ENCODE measurements at places on chromosomes 7 and 10. TPM values are rescaled to one million over a fixed set of nuclear protein-coding genes. Genes with fewer than 3 reads are reported as not detected.

GRCh38 chr10:129332476-129332875 lies 134.6 kb upstream of the MGMT start:
- DNase-seq, result peak; percentile 66
- H3K27me3 ChIP-seq, result no peaks in the 10 kb centered on the region
- no peak overlapping the region for H3K4me3 ChIP-seq
- peaks cover 11% of the 10 kb centered on the region for H3K4me1 ChIP-seq
- no peak overlapping the region for H3K27ac ChIP-seq

GRCh38 chr10:94049911-94050310 lies 56.2 kb downstream of the PLCE1 start:
- no peaks in the 10 kb centered on the region for H3K27me3 ChIP-seq
- H3K4me1 ChIP-seq, result no peaks in the 10 kb centered on the region
- DNase-seq, result no peak
- H3K27ac ChIP-seq, result no peak overlapping the region
- H3K36me3 ChIP-seq, result no peaks in the 10 kb centered on the region

DNA sequence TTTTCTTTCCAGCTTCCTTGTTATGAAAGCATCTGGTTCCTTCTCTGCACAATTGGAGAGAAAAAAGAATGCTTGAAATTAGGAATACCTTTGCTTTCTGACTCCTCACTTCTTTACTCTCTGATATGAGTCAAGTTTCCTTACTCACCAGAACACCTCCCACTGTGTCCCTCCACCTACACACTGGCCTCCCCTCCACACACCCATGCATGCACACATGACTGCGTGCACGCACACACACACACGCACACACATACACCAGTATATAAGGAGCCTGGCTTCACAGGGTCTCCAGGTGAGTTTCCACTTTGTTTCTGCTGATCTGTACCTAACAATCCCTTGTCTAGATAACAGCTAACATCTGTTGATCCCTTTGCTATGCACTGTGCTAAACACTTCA lies 11.4 kb upstream of the PTER start:
- H3K4me3 ChIP-seq, result no peak overlapping the region
- H3K4me1 ChIP-seq, result peaks cover 6% of the 10 kb centered on the region
- H3K36me3 ChIP-seq, result peaks cover 6% of the 10 kb centered on the region
- peaks cover 9% of the 10 kb centered on the region for H3K27me3 ChIP-seq
- DNase-seq, result no peak

DNA sequence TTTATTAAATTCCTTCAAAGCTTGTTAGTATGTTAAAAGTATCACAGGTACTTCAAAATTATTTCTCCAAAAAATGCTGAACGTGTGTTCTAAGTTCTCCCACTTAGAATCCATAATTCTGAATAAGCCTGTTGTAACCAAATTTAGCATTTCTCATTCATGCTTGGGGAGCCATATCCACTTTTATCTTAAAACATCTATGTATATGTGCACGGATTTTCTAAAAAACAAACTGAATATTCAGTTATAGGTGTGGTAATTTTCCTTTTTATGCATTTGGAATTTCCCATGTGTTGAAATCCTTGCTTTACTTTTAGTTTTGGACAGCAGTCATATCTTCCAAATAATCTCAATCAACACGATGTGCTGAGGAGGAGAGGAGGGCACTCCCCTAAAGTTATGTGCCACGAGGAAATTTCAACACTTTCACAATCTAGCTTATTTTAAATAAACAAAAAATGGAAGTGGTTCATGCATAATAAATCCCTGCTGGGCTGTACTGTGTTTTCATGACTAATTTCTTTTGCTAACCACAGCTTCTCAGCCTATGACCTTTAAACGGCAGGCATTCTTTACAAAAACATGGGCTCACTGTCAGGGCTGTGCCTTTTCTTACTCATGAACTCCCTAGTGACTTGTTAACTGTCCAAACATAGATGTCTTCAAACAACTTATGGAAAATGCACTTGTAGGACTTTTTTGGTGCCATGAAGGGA lies 380.3 kb upstream of the SEMA3C start:
- peak overlapping the region; percentile 38 for H3K4me3 ChIP-seq
- H3K27me3 ChIP-seq, result no peaks in the 10 kb centered on the region
- peak overlapping the region; percentile 99 for H3K27ac ChIP-seq
- H3K4me1 ChIP-seq, result peaks cover 43% of the 10 kb centered on the region
- H3K36me3 ChIP-seq, result no peaks in the 10 kb centered on the region

GRCh38 chr10:114682121-114682520 lies 24.0 kb upstream of the ABLIM1 start:
- H3K36me3 ChIP-seq, result no peaks in the 10 kb centered on the region
- peak overlapping the region; percentile 28 for H3K27ac ChIP-seq
- peak overlapping the region; percentile 67 for H3K4me3 ChIP-seq

The C7orf25 gene
- total RNA-seq, result 4.4 TPM

DNA sequence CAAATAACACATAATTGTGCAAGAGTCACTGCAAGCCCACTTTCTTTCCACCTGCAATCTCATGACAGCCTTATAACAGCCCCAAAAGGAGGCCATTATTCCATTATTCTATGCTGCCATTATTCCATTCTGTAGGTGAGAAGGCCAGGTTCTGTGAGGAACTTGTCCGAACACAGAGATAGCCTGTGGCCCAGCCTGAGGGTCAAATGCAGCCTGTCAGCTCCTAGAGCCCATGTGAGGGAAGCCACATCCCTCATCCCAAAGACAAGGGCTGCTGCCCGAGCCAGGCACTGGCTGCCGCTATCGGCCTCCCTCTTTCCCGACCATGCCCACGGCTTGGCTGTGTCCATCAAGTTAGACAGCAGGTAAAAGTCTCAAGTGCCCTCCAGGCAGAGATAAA lies 24.1 kb upstream of the C10orf71 start:
- no peak for DNase-seq
- H3K27me3 ChIP-seq, result peaks cover 22% of the 10 kb centered on the region
- no peaks in the 10 kb centered on the region for H3K4me1 ChIP-seq
- H3K27ac ChIP-seq, result no peak overlapping the region
- H3K4me3 ChIP-seq, result no peak overlapping the region

DNA sequence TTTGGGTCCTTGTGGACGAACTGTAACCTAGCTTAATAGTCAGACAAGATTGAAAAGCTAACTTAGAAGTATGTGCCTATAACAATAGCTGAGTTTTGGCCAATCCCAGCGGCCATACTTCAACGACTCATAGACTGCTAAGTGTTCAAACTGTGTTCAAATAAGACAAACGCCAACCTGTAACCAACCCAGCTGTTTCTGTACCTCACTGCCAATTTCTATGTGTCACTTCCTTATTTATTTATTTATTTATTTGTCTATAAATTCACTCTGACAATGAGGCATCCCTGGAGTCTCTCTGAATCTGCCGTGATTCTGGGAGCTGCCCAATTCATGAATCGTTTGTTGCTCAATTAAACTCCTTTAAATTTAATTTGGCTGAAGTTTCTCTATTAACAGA lies 21.7 kb downstream of the ST8SIA6 start:
- H3K36me3 ChIP-seq, result peaks cover 6% of the 10 kb centered on the region
- H3K4me1 ChIP-seq, result peaks cover 5% of the 10 kb centered on the region
- H3K4me3 ChIP-seq, result no peak overlapping the region
- no peaks in the 10 kb centered on the region for H3K27me3 ChIP-seq
- DNase-seq, result peak; percentile 27

The TMEM184A gene
- 9.0 TPM for total RNA-seq

DNA sequence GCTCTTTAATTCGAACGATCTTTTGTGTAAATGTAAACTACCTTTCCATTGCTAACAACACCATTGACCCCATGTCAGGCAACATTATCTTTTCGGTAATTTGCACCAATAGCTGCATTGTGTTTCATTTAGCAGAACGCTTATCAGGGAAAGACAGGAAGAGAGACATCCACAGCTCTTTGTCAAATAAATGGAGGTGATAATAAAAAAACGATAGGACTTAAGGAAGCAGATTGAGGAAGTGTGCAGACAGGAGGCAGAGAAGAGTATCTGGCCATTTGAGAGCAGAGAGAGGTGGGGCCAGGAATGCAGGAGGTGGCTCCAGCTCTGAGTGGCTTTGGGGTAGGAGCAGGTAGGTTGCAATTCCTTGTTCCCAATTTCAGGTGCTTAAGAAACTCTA lies 37.5 kb upstream of the ADARB2 start:
- no peaks in the 10 kb centered on the region for H3K4me1 ChIP-seq
- no peak for DNase-seq
- H3K27me3 ChIP-seq, result no peaks in the 10 kb centered on the region
- peaks cover 7% of the 10 kb centered on the region for H3K36me3 ChIP-seq

DNA sequence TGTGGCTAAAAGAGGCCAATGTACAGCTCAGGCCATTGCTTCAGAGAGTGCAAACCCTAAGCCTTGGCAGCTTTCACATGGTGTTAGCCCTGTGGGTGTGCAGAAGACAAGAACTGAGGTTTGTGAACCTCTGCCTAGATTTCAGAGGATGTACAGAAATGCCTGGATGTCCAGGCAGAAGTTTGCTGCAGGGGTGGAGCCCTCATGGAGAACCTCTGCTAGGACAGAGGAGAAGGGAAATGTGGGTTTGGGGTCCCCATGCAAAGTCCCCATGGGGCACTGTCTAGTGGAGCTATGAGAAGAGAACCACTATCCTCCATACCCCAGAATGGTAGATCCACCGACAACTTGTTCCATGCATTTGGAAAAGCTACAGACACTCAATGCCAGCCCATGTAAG lies 12.4 kb downstream of the SORCS1 start:
- no peaks in the 10 kb centered on the region for H3K27me3 ChIP-seq
- H3K4me3 ChIP-seq, result no peak overlapping the region
- H3K36me3 ChIP-seq, result no peaks in the 10 kb centered on the region
- no peaks in the 10 kb centered on the region for H3K4me1 ChIP-seq
- no peak overlapping the region for H3K27ac ChIP-seq

The ITIH2 gene
- total RNA-seq, result not detected

- H3K4me3 ChIP-seq, result no peak overlapping the region
- peaks cover 49% of the 10 kb centered on the region for H3K27me3 ChIP-seq
- no peaks in the 10 kb centered on the region for H3K36me3 ChIP-seq
- no peak for DNase-seq
- H3K4me1 ChIP-seq, result no peaks in the 10 kb centered on the region
Observed at GRCh38 chr10:113473851-113474250, 79.0 kb upstream of the HABP2 start.

The FXYD4 gene
- total RNA-seq, result not detected

The RELN gene
- total RNA-seq, result not detected

GRCh38 chr7:75772081-75773077 lies at the start of gene CCL26:
Gene CCL26, minus strand, starts transcription at chr7:75772211. Its CDS starts 35 bp downstream, at chr7:75772176.
- no peak within 1 kb of the TSS for H3K27ac ChIP-seq
- peaks cover 11% of the 10 kb centered on the region for H3K4me1 ChIP-seq
- DNase-seq, result peak; percentile 51
- H3K4me3 ChIP-seq, result no peak within 1 kb of the TSS
- H3K36me3 ChIP-seq, result no peaks in the 10 kb centered on the region
- H3K27me3 ChIP-seq, result no peaks in the 10 kb centered on the region

DNA sequence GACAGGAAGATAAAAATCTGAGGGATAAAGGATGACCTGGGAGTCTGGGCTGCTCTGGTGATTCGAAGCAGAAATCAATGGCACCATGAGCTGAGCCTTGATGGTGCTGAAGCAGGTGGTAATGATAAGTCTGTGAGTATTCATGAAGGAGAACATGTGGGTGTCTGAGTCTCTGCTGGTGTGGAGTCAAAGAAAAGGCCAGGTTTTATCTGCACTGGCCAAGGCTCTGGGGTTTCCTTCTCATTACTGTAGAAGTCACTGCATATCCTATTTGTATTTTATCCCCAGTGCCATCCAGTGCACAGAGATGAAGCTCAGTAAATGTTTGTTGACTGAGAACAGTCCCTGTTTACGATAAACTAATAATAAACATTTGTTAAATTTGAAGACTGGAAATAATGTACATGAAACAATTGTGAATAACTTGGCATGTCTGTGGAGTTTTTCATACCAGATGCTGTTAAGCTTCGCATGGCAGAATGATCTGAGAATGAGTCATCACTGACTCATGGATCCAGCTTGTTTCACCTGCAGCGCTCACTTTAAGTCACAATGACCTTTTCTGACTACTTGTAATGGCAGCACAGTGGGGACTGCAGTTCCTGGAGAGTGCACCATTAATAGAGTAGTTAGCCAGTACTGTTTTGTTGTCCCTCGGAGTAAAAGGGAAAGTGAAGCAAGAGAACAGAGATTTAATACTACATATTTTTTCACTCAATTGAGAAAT lies 538.5 kb downstream of the HTR7 start:
- H3K4me1 ChIP-seq, result peaks cover 21% of the 10 kb centered on the region
- H3K36me3 ChIP-seq, result peaks cover 6% of the 10 kb centered on the region
- DNase-seq, result peak; percentile 94
- H3K27ac ChIP-seq, result peak overlapping the region; percentile 4
- H3K4me3 ChIP-seq, result peak overlapping the region; percentile 1

All from MCF 10A (cell line).